ENCODE measurements at places on chromosomes 2 and 18. TPM values are rescaled to one million over a fixed set of nuclear protein-coding genes. Genes with fewer than 3 reads are reported as not detected.

DNA sequence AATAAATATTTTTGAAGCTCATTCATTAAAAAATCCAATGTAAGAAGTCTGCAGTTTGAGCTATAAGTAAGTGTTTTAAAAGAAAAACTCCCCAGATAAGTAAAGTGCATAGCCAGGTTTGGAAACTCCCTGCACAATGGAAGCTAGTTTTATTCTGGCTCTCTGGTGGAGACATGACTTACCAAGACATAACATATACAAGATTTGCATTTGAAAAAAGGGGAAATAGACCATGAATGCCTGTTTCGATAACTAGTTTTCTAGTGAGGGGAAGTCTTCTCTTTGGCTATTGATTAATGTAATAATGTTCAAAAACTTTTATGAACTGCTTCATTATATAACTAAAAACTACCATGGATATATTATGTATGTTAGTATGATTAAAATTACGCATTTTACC lies 435.2 kb downstream of the ARHGAP15 start:
- no peak for DNase-seq

DNA sequence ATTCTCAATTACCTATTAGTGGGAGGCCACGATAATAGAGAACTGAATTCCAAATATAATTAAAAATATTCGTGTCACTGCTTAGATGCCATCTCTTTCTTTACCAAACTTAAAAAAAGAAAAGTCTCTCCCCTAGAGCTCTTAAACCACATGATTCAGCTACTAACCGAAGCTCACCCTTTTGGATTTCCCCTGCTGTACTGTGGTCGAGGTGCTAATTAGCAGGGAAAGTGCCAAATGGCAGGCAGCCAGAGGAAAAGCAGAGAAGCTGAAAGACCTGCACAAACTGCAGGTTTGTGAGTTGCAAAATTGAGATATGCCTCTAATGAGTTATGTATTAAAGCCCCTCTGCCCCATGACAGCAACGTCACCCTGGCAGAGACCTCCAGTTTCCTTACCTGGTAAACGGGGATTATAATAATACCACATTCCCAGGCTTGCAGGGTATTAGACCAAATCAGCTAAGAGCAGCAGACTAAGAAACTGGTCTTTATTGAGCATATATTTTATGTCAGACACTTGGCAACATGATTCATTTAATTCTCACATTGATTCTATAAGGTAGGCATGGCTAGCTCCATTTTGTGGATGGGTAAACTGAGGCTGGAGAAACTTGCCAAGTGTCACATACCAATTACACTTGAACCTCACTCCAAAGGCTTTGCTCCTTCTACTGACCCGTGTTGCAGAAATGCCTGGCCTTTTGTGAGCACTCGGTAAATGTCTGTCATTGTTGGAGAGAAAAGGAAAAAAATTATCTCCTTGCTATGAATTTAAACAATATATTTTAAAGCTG lies 259.7 kb downstream of the LPIN1 start:
- no peak for DNase-seq

- DNase-seq, result no peak
Observed at GRCh38 chr2:113739849-113740248, 16.6 kb downstream of the SLC35F5 start.

GRCh38 chr2:102806250-102806837 lies 44.5 kb downstream of the TMEM182 start:
- peak; percentile 84 for DNase-seq

Gene ATG4B
- 73.5 TPM for total RNA-seq

DNA sequence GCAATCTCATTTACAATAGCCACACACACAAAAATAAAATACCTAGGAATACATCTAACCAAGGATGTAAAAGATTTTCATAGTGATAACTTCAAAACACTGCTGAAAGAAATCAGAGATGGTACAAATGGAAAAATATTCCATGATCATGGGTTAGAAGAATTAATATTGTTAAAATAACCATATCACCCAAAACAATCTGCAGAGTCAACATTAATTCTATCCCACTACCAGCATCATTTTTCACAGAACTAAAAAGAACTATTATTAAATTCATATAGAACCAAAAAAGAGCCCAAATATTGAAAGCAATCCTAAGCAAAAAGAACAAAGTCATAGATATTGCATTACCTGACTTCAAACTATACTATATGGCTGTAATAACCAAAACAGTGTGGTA lies 50.4 kb downstream of the ZNF385B start:
- DNase-seq, result no peak

- DNase-seq, result peak; percentile 82
Observed at GRCh38 chr2:235551965-235552364, 58.1 kb downstream of the AGAP1 start.

- DNase-seq, result peak; percentile 77
Observed at GRCh38 chr2:189412330-189412953, 28.8 kb upstream of the WDR75 start.

- DNase-seq, result no peak
Observed at GRCh38 chr2:173079141-173079540, 3.5 kb downstream of the MAP3K20 start.

DNA sequence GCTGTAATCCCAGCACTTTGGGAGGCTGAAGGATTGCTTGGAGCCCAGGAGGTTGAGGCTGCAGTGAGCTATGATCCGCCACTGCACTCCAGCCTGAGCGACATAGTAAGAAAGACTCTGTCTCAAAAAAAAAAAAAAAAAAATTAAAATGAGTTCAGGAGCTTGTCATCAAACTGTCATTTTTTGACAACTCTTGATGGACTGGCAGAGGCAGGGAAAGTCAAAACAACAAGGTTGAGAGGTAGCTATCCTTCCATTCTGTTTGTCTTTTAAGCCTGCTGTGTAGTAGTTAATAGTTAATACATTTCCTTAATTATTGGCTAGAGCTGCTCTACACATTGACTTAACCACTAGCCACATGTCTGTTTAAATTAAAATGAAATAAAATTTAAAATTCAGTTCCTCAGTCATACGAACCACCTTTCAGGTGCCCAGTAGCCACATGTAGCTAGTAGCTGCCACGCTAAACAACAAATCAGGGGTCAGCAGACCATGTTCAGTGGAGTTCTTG lies 22.7 kb downstream of the DPYSL5 start:
- DNase-seq, result no peak

GRCh38 chr18:74689251-74689650 lies 91.6 kb downstream of the ZNF407 start:
- no peak for DNase-seq

DNA sequence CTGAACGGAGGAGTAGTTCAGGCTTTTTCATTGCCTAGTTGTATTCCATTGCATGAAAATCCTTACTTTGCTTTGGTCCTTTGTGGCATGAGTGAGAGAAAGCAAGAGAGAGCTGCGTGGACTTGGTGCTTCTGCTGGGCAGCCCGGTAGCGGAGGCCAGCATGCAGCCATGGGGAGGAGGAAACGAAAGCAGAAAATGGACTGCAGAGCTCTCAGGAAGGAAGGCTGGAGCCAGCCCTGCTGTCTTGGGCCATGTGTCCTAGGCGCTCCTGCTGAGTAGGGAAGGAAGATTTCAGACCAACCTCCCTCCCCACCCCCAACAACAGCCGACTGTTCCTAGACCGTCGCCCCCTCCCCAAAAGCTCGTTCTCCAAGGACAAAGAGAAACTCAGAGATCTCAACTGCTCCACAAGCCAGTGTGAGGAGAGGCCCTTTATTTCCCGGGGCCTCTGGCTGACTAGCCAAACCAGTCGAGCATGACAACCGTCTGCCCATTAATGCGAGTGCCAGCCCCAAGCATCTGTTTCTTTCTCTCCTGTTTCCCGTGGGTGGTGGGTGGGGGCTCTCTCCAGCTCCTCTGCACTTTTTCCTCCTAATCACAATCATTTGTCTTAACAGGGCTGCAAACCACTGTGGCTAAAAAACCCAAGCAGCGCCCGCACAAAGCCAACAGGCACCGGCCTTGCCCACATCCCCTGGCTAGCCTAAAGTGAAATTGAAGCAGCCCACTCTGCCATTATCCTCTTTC lies 66.8 kb upstream of the FZD7 start:
- DNase-seq, result no peak

GRCh38 chr2:68031542-68032160 lies 31.2 kb downstream of the C1D start:
- DNase-seq, result peak; percentile 67

DNA sequence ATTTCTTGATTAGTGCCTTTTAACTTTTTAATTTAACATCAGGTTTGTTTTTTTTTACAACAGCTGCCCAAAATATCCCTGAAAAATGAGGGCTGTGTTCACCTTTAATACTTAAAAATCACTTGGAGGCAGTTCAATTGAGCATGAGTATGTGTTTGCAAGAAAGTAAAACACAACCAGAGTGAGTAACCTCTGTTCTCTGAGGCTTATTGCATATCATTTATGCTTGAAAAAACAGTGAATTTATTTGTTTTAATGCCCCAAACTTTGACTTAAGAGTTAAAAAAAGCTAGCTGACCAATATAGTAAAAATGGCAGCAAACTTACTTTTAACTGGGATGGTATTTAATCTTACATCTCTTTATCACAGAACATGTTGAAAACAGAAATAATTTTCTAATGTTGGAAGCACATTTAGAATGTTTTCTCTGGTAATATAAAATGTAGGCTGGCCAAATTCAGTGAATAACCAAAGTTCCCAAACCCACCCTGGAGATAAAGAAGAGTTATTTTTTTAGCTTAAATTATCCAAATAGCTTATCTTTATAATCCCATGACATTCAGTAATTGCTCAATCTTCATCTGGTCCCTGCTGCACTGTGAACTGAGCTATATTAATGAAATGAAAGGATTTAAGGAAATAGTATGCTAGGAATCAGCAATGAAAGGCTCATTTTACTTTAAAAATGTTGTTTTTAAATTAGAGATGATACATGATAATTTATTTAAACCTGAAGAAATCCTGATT lies 24.8 kb upstream of the EFEMP1 start:
- DNase-seq, result no peak

DNA sequence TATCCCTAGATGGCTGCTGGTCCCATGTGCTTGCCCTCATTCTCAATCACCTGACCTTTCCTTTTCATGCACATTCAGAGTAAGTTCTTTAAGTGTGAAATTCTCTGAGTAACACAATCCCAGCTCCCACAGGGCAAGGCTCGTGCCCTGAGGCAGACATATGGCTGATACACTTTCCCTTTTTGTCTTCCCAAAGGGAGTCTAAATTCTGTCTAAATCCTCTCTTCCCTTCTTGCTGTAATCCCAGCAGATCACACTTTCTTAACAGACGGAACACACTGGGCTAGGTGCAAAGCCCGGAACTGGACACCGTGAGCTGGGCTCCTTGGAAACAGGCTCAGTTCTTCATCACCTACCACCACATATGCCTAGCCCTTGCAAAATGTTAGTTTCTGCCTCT lies 147.6 kb downstream of the GALNT14 start:
- no peak for DNase-seq

DNA sequence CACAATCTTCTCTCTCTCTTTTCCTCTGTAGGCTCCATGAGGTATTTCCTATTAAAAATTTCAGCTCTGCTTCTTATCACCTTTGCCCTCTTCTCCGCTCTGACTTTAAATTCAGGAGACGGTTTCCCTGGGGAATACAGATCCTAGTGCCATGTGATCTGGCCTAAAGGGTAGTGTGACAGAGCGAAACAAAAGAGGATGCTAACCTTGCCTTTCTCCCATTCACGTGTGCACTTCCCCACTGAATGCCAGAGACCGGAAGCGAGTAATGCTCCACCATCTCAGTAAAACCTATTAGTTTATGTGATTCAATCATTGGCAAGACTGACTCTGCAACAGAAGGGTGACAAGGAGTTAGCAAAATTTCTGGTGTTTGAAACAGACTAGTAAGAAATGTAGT lies 358.3 kb downstream of the ZNF521 start:
- DNase-seq, result no peak

- no peak for DNase-seq
Observed at GRCh38 chr2:241865957-241866789, 3.4 kb upstream of the RTP5 start.

DNA sequence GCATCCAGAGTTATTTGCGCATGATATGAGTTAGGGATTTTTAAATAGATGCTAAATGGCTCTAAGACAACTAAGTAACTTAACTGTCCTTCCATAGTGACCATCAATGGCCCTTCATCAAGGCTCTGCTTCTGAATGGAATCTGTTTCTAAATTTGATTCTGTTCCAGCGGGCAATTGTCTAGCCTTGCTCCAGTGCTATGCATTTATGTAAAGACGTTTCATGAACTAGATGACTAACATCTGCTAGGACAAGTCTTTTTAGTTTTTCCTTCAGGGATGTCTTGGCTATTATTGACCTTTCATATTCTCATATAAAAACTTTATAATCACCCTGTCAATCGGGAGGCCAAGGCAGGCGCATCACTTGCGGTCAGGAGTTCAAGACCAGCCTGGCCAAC lies 9.8 kb downstream of the ASTL start:
- DNase-seq, result no peak

Gene NOP58
- total RNA-seq, result 67.2 TPM

GRCh38 chr2:241692448-241692847 lies 5.8 kb upstream of the DTYMK start:
- no peak for DNase-seq

GRCh38 chr2:203649176-203649814 lies 57.1 kb upstream of the CD28 start:
- DNase-seq, result no peak

GRCh38 chr2:227509076-227509475 lies 37.1 kb downstream of the AGFG1 start:
- DNase-seq, result no peak

DNA sequence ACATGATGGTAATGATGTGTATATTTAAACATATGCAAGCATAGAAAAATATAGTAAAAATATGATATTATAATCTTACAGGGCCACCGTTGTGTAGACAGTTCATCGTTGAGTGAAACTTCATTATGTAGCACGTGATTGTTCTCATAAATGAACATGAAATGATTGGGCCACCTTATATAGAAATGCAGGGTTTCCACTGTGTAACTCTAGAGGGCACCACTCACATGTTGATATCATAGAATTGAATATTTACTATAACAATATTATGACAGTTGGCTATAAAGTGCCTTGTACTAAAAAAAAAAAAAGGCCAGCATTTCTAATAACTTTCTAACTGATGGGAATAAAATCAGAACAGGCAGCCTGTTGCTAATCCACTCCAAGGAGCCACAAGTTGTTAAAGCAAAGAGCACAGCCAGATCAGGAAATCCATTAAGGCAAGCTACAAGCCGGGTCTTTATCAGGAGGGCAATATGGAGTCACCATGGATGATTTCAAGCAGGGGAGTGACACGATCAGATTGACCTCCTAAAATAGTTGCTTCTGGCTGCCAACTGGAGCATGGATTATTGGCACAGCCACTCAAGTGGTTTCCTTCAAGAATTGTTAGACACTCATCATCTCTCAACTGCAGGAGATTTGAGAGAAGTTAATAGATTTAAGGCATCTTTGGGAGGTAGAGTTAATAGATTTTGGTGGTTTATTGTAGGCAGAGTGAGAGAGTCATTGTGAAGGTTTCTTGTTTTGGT lies 16.7 kb downstream of the IL1F10 start:
- peak; percentile 69 for DNase-seq

- DNase-seq, result peak; percentile 40
Observed at GRCh38 chr18:61901323-61901986, 8.6 kb upstream of the RNF152 start.
